ENCODE measurements at places on chromosomes 3 and 15.
A peak's percentile ranks its signal among the peaks of the same experiment; 100 is the strongest.

DNA sequence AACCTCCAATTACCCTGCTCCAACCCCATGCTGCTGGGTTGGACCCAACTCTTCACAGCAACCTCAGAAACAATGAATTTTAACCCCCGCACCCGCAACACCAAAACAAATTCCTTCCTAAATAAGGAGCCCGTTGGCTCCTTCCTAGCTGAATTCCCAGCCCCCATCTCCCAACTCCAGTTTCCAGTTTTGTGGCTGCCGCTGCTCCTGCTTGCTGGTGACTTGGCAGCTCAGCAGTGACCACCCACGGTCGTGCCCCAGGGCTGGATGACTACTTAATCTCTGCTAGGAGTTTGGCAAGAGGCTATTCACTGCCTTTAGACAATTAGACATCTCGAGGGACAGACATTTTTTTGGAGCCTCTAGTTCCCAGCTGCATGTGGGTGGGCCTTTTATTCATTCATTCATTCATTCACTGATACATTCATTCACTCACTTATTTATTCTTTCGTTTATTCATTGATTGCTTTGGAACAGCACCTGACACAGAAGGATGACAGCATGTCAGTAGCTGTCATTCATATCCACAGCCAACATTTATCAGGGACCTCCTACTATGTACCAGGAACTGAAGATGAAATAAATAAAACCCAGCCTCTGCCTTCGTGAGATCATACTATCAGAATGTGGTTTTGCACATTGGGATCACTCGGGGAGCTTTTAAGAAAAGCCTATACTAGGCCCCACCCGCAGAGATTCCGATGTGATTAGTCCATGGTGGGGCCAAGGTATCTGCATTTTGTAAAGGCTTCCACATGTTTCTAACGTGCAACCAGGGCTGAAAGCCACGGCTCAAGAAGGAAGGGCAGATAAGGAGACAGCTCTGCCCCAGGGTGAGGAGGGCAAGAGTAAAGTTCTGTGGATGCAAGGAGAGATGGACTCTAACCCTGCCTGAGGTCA, 256.5 kb downstream of the SHQ1 start:
- no peak for DNase-seq

DNA sequence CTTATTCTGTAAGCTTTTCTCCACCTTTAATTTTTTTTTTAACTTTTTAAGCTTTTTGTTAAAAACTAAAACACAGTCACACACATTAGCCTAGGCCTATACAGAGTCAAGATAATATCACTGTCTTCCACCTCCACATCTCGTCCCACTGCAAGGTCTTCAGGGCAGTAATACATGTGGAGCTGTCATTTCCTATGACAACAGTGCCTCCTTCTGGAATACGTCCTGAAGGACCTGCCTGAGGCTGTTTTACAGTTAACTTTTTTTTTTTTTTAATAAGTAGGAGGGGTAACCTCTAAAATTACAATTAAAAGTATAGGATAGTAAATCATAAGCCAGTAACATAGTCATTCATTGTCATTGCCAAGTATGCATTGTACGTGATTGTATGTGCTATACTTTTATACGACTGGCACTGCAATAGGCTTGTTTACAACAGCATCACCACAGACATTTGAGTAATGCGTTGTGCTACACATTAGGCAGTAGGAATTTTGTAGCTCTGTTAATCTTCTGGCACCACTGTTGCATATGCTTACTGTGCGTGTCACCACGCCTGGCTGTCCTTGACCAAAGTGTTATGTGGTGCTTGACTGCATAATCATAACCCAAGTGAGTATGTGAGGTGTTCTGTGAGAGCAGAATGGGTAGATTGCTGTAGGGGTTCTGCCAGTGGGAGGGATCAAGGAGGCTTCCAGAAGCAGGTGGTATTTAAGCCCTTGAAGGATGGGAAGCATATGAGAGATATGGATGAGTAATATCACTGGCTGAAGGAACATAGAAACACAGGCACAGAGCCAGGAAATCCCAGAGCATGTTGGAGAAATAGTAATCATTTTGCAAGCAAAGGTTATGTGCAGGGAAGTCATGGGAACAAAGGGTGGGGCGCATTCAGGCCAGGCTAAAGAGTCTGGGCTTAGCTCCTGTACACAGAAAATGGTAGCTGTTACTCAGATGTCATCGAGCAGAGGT, 18.3 kb downstream of the FBXO22 start:
- no peak for DNase-seq

DNA sequence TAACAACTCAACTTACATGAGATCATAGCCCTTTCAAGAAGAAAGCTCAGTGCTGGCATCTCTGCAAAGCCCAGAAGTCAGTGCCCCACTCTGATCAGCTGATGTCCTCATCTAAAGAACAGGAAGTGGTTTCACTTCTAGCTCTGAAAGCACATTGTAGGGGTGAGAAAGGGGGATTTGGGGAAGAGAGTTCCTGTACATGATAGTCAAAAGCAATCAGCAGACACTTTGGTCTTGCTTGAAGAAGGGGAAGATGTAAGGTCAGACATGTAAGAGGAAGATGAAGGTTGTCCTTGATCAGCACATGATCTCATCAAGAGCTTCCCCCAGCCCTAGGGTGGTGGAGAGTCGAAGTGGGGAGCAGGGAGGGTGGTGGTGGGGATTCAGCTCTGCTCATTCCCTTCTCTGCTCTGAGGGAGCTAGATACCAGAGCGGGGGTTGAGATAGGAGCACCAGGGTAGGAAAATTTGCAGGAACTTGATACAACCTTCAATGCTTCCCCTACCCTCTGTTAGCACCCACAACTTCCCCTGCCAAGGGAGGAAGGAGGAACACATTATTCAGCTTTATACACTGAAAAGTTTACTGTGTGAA, 76.4 kb upstream of the ETV5 start:
- DNase-seq = peak; percentile 60

GRCh38 chr3:122132949-122133540, 50.4 kb upstream of the CASR start:
- no peak for DNase-seq

- no peak for DNase-seq
Observed at GRCh38 chr3:10816863-10817253, 830 bp downstream of the SLC6A11 start.

GRCh38 chr3:32237670-32238452, 619 bp upstream of the CMTM8 start:
- no peak for DNase-seq

GRCh38 chr15:38168467-38169070, 84.1 kb upstream of the SPRED1 start:
- no peak for DNase-seq

GRCh38 chr3:187165144-187165543, 25.8 kb upstream of the RPL39L start:
- DNase-seq = no peak

- no peak for DNase-seq
Observed at GRCh38 chr3:32077260-32078084, 28.9 kb upstream of the GPD1L start.

DNA sequence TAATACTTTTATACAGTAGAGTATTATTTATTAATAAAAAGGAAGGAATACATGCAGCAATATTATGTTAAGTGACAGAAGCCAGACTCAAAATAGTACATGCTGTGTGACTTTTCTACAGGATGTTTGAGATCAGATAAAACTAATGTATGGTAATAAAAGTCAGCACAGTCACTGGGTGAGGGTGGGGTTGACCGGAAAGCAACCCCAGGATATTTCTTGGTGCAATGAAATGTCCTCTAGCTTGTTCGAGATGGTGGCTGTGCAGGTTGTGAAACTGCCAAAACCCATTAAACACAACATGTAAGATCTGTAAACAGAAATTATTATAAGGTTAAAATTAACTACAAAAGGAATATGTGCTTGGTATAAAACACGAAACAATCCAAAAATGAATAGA, 20.8 kb upstream of the ALDH1L1 start:
- DNase-seq = no peak

GRCh38 chr15:53512029-53512428, 247.4 kb downstream of the WDR72 start:
- no peak for DNase-seq

GRCh38 chr15:24848050-24848449, 106.7 kb upstream of the SNRPN start:
- peak; percentile 13 for DNase-seq

DNA sequence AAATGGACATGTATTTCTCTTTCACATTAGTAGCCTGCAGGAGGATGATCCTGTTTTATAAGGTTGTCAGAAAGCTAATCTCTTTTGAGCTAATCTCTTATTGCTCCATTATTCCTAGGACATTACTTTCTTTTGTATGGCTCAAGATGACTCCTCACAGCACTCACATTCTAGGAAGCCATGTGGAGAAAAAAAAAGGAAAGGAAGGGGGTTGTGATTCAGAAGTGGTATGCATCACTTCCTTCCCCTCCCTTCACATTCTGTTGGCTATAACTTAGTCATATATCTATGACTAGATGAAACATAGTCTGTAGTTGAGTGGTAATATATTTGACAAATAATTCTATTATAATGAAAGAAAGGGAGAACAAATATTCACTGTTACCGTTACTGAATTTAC, 168.8 kb upstream of the TTC14 start:
- no peak for DNase-seq

DNA sequence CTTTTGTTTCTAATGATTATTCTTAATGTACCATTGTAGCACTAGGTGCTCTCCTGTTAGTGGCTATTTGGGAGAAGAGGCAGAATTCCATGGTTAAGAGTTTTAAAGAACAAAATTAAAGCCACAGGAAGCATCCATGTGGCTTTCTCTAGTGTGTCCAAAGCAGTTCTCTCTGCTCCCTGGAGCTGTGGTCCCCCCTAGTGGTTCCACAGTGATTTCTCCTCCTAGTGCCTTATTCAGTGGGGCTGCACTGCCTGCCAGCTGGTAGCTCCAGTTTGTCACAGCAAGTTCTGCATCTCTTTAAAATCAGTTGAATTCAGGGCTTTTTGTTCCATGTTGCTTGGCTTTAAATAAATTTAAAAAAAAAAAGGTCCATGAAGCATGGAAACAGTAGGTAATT, 39.6 kb upstream of the FAM98B start:
- no peak for DNase-seq

DNA sequence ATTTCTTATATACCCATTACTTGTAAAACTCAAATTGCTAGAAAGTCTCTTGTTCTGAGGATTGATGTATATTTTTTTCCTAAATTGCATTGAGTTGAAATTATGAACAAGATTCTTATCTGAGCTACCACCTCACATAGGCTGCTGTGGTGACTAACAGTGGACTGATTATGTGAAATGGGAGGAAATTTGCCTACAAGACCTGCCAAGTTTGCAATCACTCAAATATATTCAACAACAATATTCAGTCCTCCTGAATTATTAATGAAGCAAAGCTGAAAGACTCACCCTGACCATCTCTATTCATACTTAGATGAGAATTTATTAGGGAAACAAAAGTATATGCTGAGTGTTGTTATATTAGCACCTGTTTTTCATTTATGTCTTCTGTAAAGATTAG, 412.6 kb upstream of the SEMA6D start:
- DNase-seq = no peak

GRCh38 chr15:96561593-96561992, 231.1 kb downstream of the NR2F2 start:
- no peak for DNase-seq

DNA sequence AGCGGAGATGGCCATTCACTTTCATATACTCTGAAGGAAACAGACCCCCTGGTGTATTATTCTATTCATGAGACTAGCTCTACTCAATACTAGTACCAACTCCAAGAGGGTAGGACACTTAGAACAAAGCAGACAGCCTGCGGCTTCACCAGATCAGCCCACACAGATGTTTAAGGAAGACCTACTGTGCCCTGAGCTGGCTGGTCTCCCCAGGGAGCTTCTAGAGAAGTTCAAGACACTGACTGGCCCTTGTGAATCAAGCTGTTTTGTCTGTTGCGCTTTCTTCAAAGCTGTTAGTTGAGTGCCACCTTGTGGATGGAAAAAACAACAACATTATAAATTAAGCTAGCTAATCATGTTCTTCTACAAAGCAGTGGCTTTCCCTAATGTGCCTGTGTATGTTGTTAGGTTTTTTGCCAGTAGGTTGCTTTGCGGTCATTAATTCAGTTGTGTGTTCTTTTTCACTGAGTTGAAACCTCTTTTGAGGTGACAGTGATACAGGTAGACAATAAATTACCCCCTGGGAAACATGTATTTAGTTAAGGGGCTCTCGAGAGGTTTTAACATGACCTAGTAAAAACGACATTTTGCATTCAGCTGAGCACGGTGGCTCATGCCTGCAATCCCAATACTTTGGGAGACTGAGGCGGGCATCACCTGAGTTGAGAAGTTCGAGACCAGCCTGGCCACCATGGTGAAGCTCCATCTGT, 64.2 kb upstream of the MYZAP start:
- no peak for DNase-seq

- no peak for DNase-seq
Observed at GRCh38 chr15:90106522-90107117, 4.4 kb upstream of the IDH2 start.

- DNase-seq = no peak
Observed at GRCh38 chr15:33729653-33730052, 238.6 kb upstream of the CHRM5 start.

- no peak for DNase-seq
Observed at GRCh38 chr15:101020945-101021344, 101.8 kb downstream of the LRRK1 start.

DNA sequence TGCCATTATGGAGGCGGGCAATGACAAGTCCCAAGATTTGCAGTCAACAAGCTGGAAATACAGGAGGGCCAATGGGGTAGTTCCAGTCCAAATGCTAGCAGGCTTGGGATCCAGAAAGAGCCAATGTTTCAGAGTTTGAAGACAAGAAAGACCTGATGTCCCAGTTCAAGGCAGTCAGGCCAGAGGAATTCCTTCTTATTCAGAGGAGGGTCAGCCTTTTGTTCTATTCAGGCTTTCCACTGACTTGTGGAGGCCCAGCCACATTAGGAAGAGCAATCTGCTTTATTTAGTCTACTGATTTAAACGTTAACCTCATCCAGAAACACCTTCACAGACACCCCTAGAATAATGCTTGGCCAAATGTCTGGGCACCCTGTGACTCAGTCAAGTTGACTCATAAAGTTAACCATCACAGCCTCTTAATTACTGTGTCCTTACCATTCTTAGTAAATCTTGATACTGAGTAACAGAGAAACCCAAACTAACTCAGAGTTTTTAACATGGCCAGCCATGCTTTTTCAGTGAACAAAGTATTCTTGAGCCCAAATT, 50.9 kb upstream of the NPHP3 start:
- no peak for DNase-seq

DNA sequence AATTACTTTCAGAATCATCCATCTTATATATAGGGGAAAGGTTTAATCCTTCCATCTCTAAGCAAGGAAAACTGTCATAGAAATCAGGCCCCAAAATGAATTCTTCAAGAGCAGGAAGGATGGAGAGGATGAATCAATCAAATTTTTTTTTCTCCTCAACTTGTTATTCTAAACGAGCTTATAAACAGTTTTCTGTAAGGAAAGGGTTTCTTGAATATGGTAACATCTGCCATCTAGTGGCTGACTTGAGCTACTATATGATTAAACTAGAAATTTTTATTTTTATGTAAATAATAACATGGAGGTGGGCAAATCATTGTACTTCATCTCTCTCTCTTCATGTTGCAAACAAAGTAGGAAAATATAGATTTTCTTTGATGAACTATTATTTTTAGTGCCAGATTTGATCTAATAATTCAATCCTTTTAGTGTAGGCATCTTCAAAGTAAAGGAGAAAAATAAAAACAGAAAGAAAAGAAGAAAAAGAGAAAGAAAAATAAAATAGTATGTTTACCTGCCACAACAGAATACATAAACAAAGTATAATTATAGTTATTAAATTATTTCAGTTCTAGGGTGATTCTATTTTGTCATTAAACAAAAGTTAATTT, 146.6 kb downstream of the SERPINI1 start:
- peak; percentile 60 for DNase-seq

- no peak for DNase-seq
Observed at GRCh38 chr3:184717399-184717983, 5.6 kb upstream of the MAGEF1 start.
